ENCODE measurements at places on chromosomes 12 and 14. TPM values are rescaled to one million over a fixed set of nuclear protein-coding genes. Genes with fewer than 3 reads are reported as not detected.

The ANKS1B gene
- total RNA-seq, result 10.1 TPM

The VCPKMT gene
- 11.9 TPM for total RNA-seq

The POTEG gene
- total RNA-seq, result not detected

The NELL2 gene
- 6.1 TPM for total RNA-seq

The OTUB2 gene
- 7.0 TPM for total RNA-seq

The LRFN5 gene
- 0.46 TPM for total RNA-seq

The RTN1 gene
- 27.0 TPM for total RNA-seq

The CELA1 gene
- total RNA-seq, result not detected

The CAPZA3 gene
- 0.36 TPM for total RNA-seq

The POTEM gene
- total RNA-seq, result not detected

The IL22 gene
- not detected for total RNA-seq

The PIWIL1 gene
- total RNA-seq, result not detected

The SLC25A47 gene
- total RNA-seq, result not detected

The SERPINA3 gene
- 8.0 TPM for total RNA-seq

The NEUROD4 gene
- total RNA-seq, result not detected

The C2CD5 gene
- 122 TPM for total RNA-seq

The ETV6 gene
- 49.7 TPM for total RNA-seq

The TOMM20L gene
- 0.55 TPM for total RNA-seq

The RERGL gene
- not detected for total RNA-seq

The ZC3H10 gene
- total RNA-seq, result 12.0 TPM
